ENCODE measurements at places on chromosomes 1 and 21.
A peak's percentile ranks its signal among the peaks of the same experiment; 100 is the strongest.

GRCh38 chr1:118484893-118485292, 299.9 kb upstream of the SPAG17 start:
- DNase-seq: no peak

DNA sequence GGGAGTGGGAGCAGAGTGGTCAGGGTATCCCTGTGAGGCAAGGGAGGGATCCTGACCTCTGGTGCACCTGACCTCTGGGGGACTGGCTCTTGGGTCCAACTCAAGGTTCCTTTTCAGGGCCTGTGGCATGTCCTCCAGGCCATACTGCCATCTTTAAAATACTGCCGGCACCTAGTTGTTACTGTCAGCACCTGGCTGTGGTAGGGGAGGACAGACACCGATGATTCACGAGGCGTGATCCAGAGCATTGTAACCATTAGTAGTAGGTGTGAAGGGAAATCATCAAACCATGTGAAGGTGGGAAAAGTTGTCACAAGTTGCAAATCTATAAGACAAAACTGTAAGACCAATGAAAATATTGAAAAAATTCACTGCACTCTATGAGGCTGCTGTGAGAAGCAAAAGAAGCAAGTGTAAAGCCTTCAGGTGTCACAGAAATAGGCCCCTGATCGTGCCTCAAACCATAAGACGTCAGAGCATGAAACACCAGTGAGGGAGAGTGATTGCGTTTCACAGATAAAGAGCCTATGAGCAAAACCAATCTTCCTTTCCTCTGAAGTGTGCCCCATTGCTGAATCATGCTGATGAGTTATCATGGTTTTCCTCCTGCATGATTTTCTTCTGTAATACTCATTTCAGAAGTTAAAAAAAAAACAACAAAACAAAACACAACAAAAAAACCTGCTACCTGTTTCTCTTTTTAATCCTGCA, 55.3 kb downstream of the CDC7 start:
- DNase-seq: no peak

DNA sequence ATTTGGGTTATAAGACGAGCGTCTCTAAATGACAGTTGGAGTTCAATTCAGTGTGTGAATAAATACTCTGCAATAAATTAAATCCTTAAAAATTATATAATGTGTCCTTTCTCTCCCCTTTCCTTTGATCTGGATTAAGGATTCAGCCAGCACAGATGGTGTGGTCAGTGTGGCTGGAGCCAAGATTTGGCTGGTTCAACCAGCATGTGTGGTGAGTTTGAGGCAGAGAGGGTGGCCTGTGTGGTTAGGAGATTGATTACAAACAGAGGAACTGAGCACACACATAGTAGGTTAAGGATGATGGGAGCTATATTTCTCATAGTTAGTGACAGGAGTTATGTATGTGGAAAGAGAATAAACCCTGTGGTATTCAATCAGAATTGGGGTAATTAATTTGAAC, 14.2 kb upstream of the AMIGO1 start:
- no peak for DNase-seq

DNA sequence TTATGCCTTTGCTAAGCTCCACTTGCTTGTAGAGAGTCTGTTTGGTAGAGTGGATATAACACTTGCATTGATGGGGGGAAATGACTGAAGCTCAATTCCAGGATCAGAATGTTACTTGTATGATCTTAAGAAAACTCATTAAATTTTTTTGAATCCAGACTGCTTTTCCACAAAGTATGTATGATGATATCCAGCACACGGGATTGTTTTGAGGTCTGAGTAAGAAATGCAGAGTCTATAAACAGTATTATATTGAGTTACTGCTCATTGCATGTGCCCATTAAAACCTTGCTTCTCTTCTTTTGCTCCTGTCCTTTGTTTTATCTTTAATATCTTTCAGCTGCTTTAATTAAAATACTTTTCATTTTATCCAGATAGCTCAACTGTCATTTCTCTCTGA, 570.4 kb upstream of the ZRANB2 start:
- DNase-seq: no peak

GRCh38 chr1:35488336-35488735, 68.9 kb downstream of the KIAA0319L start:
- no peak for DNase-seq

DNA sequence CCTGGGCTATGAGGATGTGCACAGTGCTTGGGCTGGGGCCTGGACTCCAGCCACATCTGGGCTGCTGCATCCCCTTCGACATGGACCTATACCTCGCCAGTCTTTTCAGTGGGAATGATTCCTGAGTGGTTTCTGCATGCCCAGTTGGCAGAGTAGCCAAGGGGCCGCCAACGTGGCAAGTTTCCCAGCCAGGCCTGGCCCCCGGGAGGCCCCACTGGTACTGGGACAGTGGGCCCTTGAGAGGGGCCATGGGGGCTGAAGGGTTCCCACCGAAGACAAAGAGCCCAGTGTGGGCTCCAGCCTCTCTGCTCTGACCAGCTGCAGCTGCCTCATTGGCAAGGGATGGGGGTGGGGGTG, 15.4 kb downstream of the RAP1GAP start:
- DNase-seq: peak; percentile 95

DNA sequence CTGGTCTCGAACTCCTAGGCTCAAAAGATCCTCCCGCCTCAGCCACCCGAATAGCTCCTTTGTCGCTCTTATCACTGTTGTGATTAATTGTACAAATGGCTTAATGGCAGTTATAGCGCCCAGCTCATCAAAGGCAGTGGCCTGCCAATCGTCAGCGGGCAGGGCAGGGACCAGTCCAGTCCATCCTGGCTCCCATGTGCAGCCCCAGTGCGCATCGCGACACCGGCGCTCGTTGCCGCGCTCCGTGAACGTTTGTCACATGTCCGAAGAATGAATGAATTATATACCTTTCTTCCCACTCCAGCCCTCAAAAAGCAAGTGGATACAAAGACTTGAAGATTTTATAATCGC, 18.4 kb downstream of the MTX1 start:
- peak; percentile 52 for DNase-seq

DNA sequence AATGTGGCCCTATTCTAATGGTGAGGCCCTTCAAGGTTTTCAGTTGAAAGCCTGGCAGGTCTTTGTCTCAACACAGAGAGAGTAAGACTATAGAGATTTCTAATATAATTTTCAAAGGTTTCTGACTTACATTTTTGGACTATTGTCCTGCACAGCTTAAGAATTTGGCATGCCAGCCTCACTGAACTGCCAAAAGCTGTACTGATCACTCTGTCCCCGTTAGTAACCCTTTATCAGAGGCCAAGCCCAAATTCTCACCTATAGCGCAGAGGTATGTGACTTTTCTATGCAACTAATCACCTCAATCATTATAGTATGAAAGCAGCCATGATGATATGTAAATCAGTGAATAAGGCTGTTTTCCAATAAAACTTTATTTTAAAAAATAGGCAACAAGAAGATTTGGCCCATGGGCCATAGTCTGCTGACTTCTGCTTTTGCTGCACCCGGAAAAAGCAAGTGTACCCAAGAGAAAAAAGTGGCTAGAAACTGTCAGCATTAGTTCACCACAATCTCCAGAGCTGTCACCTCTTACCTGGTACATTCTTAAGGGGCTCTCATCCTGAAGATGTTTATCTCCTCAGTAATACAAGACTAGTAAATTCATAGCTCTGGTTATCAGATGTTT, 85.4 kb downstream of the PIGK start:
- DNase-seq: no peak

DNA sequence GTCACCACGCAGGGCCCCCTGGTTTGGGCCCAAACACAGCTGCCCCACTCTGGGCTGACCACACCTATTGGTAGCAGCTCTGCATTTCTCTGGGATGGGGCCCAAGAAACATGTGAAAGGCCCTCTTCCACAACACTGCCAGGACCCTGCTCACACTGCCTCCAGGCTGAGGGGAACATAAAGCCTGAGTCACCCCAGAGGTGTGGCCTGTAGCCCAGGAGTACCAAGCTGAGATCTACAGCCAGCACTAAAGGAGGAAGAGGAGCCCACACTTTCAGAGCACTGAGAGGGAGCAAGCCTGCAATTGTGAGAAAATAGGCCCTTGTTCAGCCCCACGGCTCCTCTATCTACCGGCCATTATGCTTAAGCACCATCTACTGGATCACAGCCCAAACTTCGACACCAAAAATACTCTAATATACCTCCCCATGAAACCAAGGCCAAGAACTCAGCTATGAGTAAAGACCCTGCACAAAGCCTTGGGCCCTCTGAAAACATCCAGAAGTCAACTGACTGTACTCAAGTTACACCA, 14.4 kb upstream of the OR2T10 start:
- DNase-seq: no peak

DNA sequence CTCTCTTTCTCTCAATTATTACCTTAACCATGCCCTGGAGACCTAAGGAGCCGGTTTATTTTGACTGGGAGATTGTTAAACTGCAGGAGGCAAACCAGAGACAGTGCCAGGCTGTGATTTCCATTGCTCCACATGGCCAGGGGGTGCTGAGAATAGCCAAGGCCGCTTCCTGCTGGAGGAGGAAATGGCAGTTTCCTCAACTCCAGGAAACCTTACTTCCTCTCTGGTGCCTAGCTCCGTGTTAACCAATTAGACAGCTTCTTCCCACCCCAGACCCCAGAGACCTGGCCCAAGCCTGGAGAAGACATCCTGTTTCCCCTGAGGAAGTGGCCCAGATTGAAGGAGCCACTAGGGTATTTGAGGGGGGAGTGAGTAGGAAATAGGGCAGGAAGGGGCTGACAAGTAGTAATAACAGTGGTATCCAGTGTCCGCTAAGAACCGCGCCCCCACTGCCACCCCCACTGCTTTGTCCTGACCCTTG, 161.2 kb downstream of the PLPP3 start:
- no peak for DNase-seq

DNA sequence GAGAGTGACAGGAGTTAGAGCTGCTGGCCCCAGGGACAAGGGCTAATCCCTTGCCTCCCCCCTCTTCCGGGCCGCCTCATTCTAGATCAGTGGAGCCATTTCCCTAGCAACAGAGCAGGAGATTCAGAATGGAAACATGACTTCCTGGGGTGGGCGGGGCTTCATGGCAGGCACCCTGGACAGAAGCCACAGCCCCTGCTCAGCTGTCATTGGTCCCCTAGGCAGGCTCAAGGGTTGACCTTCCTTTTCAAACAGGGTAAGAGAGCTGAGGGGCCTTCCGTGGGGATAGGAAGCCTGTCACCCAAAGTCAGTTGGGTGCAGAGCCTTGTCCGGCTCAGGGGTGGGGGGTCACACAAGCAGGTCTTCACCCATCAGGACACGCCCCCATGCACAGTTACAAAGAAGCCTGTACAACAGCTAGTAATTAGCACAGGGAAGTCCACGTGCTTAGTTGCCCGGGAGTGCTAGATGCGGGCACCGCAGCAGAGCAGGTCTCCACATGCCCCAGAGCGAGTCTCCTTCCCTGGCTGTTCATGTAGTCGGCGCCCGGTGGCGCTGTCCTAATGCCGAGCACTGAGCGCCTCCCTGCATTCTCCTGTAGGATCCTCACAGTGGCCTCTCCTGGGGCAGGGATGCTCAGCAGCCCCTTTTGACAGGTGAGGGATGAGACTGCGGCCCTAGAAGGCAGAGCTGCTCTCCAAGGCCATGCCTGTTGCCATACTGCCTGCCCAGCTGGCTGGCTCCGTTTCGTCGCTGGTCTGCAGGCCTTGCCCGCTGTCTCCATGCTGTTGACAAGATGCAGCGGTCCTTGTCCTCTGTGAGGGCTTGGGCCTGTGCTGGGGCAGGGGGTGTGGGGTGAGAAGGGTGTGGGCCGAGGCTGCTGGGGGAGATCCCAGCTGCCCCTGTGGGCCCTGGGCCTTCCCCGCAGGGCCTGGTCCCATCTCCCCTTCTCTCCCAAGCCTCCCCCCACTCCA, 5.1 kb downstream of the TMEM201 start:
- peak; percentile 63 for DNase-seq

DNA sequence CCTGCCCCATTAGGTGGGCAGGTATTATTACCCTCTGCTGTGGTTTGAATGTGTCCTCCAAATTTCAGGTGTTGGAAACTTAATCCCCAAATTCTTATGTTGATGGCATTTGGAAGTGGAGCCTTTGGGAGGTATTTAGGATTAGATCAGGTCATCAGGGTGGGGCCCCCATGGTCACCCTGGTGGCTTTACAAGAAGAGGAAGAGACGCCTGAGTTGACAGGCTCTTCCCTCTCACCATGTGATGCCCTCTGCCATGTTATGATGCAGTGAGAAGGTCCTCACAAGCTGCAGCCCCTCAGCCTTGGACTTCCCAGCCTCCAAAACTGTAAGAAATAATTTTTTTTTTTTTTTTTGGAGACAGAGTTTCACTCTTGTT, 8.8 kb upstream of the THEMIS2 start:
- peak; percentile 22 for DNase-seq

- no peak for DNase-seq
Observed at GRCh38 chr1:167825419-167826079, 88.4 kb downstream of the ADCY10 start.

DNA sequence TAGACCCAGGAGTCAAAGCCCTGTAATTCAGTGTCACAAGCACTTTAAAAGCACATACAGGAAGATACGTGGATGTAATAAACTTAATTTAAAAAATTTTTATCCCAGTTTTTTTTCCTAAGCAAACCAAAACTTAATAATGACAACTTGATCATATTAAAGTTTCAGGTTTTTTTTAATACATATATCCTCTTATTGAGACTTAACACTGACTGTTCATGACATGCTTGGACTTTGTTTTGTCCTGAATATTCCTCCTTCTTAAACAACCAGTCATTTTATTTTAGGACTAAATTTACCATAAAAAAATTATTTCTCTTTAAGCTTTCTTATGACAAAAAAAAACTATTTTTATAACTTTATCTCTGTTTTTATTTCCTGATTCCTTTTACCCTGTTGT, 64.1 kb downstream of the WDR4 start:
- DNase-seq: no peak

GRCh38 chr1:209168204-209168603, 415.3 kb upstream of the CAMK1G start:
- DNase-seq: no peak

DNA sequence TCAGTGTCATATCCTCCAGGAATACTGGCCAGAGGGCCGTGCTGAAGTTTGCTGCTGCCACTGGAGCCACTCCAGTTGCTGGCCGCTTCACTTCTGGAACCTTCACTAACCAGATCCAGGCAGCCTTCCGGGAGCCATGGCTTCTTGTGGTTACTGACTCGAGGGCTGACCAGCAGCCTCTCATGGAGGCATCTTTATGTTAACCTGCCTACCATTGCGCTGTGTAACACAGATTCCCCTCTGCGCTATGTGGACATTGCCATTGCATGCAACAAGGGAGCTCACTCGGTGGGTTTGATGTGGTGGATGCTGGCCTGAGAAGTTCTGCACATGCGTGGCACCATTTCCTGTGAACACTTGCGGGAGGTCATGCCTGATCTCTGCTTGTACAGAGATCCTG, 24.8 kb downstream of the MTR start:
- DNase-seq: no peak

DNA sequence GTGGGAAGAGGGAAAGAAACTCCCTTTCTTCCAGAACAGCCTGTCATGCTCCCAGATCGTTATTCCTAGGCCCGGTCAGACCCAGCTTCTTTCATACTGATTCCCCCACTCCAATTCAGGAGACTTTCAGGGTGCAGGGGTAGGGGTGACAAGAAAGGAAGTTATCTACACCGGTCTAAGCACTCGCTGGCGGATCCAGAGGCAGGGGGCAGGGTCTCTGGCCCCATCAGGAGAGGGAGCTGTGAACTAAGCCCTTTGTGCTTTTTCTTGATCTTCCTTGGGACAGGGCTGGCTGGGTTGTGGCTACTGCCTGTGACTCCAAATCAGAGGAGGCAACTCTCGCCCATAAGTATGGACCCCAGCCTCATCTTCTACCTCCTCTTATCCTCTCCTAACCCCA, 44.3 kb downstream of the NEK2 start:
- DNase-seq: no peak
